ENCODE measurements at places on chromosomes 16 and 17.

- no peak for DNase-seq
These were observed 191.4 kb downstream of the SLC39A11 start for GRCh38 chr17:72901083-72901482.

GRCh38 chr17:80750263-80750662 is 205.6 kb downstream of the RPTOR start:
- DNase-seq = no peak

DNA sequence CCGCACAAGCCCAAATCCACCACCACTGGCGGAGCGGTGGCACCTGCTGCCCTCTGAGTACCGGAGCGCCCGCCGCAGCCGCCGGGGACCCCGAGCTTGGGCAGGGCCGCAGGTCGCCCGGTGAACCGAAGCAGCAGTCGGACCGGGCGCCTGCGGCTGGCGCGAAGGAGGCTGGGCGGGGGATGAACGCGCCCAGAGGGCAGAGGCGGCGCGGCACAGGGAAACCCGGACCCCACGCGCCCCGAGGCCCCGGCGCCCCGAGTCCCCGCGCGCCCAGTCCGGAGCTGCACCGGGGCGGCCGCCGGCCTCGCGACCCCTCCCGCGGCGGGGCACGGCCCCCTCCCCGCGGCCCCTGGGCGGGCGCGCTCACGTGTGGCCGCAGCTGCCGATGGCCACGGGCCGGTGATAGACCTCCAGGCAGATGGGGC is 393 bp downstream of the RNF166 start:
- DNase-seq = no peak

DNA sequence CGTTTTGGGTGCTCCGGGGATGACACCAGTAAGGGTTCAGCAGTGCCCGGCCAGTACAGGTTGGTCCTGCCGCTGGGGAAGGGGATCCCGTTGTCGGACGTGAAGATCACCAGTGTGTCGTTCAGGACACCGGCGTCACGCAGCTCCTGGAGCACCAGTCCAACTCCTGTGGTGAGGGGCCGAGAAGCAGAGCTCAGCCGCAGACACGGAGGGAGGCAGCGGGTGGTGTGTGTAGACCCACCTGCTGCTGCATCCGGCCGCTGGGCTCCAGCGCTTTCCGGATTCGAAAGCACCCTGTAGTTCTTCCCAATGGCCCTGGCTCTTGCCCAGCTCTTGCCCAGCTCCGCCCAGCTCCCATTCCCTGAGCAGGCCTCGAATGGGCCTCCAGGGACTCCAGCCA is 8.0 kb downstream of the SGSH start:
- no peak for DNase-seq

DNA sequence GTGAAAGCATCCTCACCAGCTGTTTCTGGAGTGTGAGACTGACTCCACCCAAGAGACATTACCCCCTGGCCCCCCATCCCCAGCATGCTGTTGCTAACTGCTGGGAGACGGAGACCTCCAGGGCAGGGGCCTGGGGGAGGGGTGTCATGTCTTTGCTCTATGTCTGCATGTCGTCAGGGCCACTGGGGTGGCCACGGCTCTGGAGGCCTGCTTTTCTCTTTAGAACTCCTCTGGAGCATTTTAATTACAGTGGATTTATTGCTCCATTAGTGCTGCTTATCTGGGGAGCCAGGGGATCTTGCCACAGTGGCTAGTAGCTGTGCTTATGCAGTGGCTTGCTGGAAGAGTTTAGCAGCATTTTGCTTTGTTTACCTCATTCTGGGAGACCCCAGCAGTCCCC is 32.3 kb downstream of the CLEC16A start:
- DNase-seq = no peak

- DNase-seq = no peak
These were observed 107.1 kb downstream of the MYO1D start for GRCh38 chr17:32769846-32770245.

GRCh38 chr17:5629128-5629527 is 44.8 kb upstream of the NLRP1 start:
- no peak for DNase-seq

DNA sequence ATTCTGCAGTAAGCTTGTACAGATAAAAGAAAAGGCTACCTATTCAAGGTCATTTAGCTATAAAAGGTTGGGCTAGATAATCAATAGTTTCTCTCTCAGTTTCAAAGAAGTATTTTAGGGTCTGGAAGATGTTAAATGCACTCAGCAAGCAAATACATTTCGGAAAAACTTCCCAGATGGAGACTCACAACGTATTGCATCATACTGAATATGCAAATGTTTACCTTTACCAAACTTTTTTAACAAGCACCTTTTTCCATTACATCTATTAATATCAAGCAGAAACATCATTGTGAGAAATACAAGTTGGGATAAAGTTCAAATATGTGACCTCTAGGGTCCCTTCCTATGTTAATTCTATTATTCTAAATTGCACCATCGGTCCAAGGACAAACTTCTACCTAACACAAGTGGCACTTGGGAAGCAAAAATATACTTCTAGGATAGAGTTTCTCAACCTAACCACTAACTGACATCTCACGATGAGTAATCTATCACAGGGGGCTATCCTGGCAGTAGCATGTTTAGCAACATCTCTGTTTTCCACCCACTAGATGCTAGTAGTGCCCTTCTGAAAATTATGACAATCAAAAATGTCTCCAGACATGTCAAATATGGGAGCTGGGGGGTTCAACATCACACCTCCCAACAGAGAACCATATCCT is 14.5 kb downstream of the KANSL1 start:
- no peak for DNase-seq

DNA sequence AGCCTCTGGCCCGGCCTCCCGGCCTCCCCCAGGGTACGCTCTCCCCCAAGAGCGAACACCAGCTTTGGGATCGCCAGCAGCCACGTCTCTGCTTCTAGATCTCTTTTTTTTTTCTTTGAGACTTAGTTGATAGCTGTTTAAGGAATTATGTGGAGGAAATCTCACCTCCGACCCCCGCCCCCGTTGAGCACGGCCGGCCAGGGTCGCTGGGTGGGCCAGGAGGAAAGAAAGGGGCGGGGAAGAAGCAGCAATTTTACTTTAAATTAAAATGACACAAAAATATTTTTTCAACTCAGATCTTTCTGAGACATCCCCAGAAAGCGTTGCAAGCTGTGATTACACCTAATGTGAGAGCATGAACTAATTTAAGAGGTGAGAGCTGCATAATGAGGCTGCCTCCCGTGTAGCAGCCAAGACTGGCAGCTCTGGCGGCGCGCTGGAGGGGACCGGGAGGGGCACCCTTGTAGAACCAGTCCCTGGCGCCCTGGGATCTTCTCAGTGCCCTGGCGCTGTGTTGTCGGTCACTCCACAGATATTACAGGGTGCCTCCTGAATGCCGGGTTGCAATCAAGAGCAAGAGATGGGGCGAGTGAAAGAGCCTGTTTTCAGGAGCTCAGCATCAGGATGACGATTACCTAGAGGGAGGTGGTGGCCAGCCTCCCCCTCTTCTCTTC is 1.9 kb upstream of the CBLN1 start:
- no peak for DNase-seq

DNA sequence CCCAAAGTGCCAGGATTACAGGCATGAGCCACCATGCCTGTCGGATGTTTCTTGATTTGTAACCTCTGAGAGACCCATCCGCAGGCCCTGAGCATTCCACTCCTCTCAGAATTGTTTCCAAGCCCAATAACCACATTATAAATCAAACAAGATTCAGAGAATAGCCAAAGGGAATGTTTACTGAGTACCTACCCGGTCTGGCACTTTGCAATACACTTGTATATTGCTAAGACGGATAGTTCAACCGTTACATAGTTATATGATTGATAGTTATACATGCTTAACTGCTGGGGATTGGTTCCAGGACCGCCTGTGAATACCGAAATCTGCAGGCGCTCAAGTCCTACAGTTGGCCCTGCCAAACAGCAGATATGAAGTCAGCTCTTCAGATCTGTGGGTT is 3.0 kb upstream of the KAT8 start:
- no peak for DNase-seq

- peak; percentile 1 for DNase-seq
These were observed 1.0 kb downstream of the WSB1 start for GRCh38 chr17:27294689-27295630.

DNA sequence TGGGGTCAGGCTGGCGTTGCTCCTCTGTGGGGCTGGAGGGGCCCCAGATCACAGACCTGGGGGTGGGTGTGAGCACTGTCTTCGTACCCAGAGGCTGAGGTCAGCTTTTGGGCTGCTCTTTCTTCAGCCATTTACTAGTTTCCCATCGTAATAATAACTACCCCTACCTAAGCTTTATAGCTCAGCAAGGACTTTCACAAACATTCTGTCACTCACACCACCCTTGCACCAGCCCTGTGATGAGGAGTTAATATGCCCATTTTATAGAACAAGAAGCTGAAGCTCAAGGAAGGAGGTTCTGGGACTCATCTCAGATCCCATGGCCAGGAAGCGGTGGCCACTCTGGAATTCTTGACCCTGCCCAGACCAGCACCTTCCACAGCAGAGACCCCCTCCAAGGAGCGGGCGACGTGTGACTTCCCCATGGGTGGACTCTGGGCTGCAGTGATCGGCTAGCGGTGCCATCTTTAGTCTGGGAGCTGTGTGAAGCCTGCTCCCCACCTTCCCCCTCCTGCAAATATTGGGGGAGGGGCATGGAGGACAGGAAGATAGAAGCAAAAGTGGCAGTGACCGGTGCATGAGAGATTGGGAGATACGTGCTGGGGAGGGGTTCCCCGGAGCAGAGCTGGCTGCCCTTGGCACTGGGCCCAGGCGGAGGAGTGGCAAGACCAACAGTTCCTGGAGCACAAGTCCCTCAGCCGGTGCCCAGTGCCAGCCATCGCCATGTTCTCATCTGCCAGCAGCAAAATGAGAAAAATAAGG is 81.8 kb upstream of the TOB1 start:
- DNase-seq = no peak

- DNase-seq = no peak
These were observed 69.3 kb downstream of the MYO1D start for GRCh38 chr17:32807577-32807976.

GRCh38 chr17:5365831-5366230 is 53.6 kb downstream of the NUP88 start:
- DNase-seq = no peak

- DNase-seq = no peak
These were observed 206.9 kb upstream of the C17orf78 start for GRCh38 chr17:37168731-37169353.

DNA sequence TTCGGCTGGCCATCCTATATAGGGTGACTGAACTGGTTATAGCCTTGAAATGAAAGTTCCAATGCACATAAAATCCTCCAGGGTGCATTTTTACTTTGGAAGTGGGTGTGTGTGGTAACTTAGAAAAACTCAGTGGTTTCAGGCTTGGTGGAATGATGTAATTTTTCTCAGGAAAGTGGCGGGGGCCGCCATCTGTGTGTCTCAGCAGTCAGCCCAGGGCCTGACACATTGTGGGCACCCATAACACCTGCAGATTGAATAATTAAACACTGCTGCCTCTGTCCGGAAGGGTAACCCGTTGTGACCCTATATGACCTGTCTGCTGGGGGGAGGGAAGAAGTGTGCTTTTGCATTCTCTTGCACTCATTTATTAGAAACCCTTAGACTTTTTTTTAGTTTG is 2.2 kb upstream of the PDP2 start:
- peak; percentile 71 for DNase-seq

GRCh38 chr16:65249768-65250167 is 127.9 kb upstream of the CDH11 start:
- DNase-seq = no peak

- DNase-seq = no peak
These were observed 39.3 kb upstream of the NOL11 start for GRCh38 chr17:67678414-67678813.

GRCh38 chr16:1642148-1642547 is 30.0 kb downstream of the CRAMP1 start:
- DNase-seq = no peak

DNA sequence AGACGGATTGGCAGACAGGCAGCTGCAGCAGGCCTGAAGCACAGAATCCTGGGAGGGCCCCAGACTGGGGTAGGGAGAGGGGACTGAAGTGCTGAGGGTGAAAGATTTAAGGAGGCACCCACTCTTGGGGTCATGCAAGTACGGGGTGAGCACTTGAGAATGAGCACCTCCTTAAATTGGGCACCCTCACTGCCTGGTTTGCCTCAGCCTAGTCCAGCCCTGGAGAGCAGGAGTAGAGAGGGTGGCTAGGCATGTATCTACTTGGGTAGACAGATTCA is 154.1 kb upstream of the CDC42EP4 start:
- no peak for DNase-seq

DNA sequence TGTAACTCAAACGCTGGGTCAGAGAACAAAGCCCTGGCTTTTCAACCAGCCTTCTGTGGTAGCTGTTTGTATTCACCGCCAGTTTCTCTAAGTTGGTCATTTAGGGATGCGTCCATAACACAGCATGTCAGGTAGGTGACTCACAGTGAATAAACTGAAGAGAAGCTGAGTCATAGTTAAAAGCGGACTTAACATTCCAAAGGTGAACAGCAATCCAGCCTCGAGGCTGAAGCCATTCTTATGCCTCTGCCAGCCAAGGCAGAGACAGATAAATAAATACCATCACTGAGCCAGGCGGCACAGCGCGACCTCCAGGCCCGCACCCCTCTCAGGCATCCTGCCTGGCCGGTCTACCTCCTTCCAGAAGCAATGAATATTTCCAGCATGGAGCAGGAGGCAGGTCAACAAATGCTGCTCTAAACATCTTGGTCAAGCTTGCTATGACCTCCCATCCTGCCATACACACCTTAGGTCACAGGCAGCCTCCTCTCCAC is 12.4 kb upstream of the CACNG4 start:
- DNase-seq = no peak

- DNase-seq = no peak
These were observed 36.0 kb upstream of the KLHDC4 start for GRCh38 chr16:87801679-87802259.

DNA sequence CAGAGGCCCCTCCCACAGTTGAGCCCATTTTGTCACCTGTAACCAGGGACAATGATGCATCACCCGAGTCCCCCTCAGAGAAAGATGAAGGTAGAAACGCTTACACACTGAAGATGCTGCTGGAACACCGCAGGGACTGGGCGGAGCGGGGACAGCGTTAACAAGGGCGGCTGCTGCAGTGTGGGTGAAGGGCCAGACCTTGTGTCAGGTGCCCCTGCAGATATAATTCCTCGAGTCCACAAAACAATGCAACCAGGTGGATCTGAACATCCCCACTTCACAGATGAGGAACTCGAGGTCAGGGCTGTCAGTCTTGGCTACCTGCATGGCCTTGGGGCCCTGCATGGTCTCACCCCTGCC is 6.3 kb upstream of the MAPK7 start:
- no peak for DNase-seq

GRCh38 chr16:60206516-60206915 is 1472.4 kb upstream of the GOT2 start:
- DNase-seq = no peak

GRCh38 chr17:60415146-60415545 is 7.1 kb upstream of the CHCT1 start:
- no peak for DNase-seq

Data from stimulated activated CD8-positive, alpha-beta memory T cell treated with anti-CD3 and anti-CD28 coated beads, Interleukin-15, amount 100 ng/mL, for 48 hours (primary cell).